ENCODE measurements at places on chromosomes 3 and 15.
A peak's percentile ranks its signal among the peaks of the same experiment; 100 is the strongest.

- no peak for DNase-seq
Observed at GRCh38 chr3:183641882-183642281, 6.5 kb downstream of the KLHL24 start.

DNA sequence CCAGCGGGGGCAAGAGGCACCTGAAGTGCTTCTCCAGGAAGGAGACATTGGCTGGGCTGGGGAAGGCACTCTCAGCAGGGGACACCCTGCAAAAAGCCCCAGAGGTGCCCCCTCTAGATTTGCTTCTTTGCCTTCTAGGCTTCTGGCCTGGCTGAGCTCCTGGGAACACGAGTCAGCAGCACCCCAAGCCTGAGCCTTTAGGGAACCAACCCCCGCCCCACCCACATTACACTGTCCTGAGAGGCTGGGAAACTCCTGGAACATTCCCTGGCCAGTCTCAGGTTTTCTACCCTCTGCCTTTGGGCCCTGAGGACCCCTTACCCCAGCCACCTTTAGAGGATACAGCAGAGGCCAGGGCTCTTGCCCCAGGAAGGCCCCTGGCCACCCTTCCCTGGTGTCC lies 108.4 kb upstream of the LINGO1 start:
- DNase-seq: no peak

GRCh38 chr3:153757839-153758238 lies 363.4 kb upstream of the ARHGEF26 start:
- DNase-seq: no peak

DNA sequence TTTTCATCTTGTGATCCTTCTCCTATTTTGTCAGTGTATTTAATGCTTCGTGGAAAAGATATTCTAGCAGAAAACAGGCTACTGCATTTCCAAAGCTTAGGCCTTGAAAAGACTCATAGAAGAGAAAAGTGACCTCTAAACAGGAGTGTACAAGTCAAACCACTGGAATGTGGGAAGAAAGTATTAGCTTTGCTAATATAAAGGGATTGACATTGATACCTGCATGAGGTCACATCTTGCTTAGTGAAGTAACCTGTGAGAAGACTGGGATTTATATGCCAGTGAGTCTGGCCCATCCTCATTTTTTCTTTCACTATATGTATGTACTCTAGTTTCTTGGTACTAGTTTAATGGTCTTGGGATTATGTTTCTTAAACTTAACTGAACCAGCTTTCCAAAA lies 132.9 kb upstream of the TMC3 start:
- DNase-seq: no peak

- DNase-seq: peak; percentile 70
Observed at GRCh38 chr15:44010089-44010488, 183.3 kb downstream of the WDR76 start.

DNA sequence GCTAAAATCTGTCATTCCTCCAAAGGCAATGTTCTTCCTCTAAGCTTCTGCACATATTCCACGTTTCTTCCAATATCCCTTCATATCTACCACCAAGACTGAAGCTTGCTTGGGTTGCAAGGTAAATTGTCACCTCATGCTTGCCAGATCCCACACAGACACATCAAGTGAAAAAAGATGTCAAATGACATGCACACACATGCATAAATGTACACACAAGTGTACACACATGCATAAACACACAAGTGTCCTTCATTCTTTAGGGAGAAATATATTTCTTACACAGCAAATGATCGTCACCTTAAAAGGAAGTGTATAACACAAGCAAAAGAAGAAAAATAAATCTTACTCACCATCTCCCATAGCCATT lies 59.4 kb downstream of the CLASP2 start:
- DNase-seq: no peak

DNA sequence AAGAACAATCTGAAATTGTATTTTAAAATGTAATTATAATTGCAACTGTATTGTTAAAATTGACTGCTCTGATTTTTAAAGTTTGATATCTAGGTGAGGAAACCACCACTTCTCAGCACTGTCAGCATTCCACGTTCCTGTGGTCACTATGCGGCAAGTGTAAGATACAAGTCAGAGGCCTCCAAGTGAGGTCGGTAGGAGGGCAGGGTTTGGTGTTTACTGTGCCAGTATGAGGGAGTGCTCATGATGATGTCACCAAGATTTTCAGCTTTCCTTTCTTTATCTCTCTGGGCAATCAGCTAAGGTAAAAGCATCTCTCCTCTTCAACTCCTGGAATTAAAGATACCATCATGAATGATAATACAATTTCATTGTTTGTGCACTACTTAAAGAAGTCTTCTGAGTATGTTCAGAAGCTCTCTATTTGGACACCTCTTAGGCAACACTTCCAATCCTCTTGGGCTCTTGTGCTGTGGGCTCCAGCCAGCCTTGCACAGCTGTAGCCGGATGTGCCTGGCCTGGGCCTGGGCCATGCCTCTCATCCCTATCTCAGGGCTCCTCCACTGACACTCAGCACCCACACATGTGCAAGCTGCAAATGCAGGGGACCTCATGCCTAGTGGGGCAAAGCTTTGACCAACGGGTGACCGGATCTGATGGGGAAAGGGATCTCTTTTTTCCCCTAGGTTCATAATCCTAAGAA lies 42.9 kb downstream of the CCR3 start:
- no peak for DNase-seq

GRCh38 chr3:103388214-103388613 lies 953.4 kb downstream of the ZPLD1 start:
- peak; percentile 44 for DNase-seq

- DNase-seq: no peak
Observed at GRCh38 chr3:164723396-164723795, 354.9 kb downstream of the SI start.
